Omental fat pad (tissue), 4 donors: ENCODE measurements at places on chromosomes 13 and 19.

DNA sequence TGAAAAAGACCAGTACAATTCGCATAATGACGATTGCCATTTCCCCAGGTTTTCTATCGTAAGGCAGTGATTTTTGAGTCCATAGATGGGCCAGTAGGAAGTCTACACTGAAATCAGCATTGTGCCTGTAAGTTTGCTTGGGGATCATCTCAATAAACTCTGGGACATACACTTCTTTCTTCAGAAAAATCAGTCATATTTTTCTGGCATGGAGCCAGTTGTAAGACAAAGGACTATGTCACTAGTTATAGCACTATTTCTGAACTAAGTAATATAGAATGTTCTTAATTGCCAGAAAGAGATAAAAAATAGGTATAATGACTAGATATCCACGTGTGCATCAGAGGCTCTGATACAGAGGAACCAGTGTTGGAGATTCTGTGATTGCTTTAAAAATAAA lies 243.5 kb downstream of the LMO7 start:
- DNase-seq, result no peak

- no peak for DNase-seq
These were observed 533 bp upstream of the UHRF1 start for GRCh38 chr19:4908781-4909155.

- DNase-seq, result no peak
These were observed 8.6 kb downstream of the TNFAIP8L1 start for GRCh38 chr19:4647676-4648644.

DNA sequence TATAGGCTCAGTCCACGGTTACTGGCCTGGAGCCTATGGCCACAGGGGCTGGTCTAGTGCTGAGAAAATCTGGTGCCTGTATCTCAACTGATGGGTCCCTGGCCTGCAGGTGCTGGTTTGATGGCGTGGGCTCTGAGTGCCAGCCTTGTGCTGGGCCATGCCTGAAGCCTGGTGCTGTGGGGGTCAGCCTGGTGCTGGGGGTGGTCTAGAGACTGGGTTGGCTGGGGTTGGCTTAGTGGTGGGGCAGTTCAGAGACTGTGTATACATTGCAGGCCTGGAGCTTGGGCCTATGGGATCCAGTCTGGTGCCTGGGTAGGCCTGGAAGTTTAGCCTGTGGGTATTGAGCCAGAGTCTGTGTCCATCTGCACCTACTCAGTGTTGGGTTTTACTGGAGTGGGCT lies 36.4 kb downstream of the SLC10A2 start:
- DNase-seq, result no peak

DNA sequence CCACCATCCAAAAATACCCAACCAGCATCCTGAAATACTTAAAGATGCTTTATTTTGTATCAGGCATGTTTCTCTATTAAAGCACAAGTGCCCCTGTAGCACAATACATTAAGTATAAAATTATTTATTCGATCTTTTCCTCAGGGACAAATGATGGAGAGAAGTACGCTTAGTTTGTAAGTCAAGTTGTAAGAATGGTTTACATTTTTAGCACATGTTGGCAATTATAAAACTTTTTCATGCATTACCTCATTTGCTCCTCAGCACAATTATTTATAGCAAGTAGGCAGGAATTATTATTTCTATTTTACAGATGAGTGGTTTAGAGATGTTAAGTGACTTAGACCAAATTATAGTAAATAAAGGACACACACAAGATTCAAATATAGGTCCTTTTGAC lies 232.6 kb upstream of the HTR2A start:
- no peak for DNase-seq

DNA sequence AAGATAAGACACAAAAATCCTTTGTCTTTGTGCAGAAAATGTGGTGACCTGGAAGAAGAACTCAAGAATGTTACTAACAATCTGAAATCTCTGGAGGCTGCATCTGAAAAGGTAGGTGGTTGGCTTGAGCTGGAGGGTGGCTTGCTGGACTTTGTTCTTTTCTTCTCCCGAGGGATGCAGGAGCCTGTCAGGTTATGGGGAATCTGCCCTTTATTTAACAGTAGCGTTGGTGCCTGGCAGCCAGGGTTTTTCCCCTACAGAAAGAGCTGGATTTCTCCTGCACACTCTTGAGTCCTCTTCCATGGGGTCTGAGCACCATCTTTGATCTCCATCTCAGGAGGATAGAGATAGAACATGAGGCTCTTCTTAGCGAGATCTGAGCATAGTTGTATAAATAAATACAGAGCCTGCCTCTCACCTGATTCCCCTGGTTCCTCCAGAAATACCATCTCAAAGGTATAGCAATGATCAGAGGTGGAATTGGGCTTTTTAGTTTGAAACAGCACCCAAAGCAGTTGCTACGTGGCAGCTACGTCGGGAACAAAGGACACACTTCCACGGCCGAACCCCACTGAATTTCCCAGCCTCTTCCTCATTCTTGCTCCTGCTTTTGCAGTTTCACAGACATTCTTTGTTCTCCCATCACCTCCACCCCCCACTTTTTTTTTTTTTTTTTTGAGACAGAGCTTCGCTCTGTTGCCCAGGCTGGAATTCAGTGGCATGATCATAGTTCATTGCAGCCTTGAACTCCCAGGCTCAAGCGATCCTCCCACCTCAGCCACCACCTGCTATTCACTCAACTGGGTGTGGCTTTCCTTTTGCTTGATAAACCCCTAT lies 12.9 kb downstream of the TPM4 start:
- no peak for DNase-seq

DNA sequence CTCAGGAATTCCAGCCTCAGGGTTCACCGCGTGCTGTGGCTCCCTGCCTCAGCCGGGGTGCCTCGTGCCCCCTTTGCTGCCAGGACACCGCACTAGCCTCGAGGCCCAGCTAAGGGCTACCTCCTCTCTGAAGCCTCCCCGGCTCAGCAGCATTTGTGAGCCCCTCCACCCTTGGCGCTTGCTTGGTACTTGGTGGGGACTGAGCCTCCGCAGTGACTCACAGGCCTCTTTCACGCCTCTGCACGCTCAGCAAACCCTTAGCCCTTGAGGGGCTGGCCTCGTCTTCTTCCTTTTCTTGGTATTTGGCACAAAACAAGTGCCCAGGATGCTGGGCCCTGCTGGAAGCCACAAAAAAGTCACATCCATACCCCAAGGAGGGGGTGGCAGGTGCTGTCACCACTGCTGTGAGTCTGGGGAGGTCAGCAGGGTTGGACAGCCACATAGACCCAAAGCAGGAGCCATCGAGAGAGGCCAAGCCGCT lies 85.4 kb upstream of the TM9SF2 start:
- DNase-seq, result no peak
